Fibroblast of villous mesenchyme (primary cell): ENCODE measurements at places on chromosomes 16 and 17. TPM values are rescaled to one million over a fixed set of nuclear protein-coding genes. Genes with fewer than 3 reads are reported as not detected.

DNA sequence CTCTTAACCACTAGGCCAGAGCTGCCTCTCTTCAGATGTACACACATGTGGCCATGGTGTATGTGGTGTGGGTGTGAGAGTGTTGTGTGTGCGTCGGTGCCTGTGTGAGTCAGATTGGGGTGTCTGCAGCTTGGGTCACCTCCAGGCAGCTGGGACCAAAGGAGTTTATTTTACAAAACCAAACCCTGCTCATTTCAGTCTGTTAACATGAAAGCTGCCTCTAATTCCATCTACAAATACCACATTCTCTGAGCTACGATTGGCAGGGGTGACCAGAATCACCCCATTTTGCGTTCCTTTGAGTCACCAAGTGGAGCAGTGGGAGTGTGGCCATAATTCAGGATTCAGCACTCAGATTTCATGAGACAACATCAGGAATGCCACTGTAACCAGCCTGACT is 105.3 kb downstream of the IRX5 start:
- no peak for DNase-seq

NTN1 gene
- under 0.01 TPM in 2 replicates for total RNA-seq

GRCh38 chr17:57875290-57876022 is 25.6 kb upstream of the MRPS23 start:
- DNase-seq, result peak; percentile 98

- no peak for DNase-seq
These were observed 44.8 kb downstream of the STAT5A start for GRCh38 chr17:42333053-42333452.

PALB2 gene
- total RNA-seq, result 18.0 and 22.0 TPM in 2 replicates

- DNase-seq, result no peak
These were observed 39.4 kb downstream of the USP32 start for GRCh38 chr17:60352569-60352968.
